ENCODE measurements at places on chromosomes 3 and 15. TPM values are rescaled to one million over a fixed set of nuclear protein-coding genes. Genes with fewer than 3 reads are reported as not detected.
A peak's percentile ranks its signal among the peaks of the same experiment; 100 is the strongest.

- DNase-seq = peak; percentile 81
These were observed at the start of gene CD96 for GRCh38 chr3:111541911-111542483. CD96 (plus strand) TSS chr3:111542197; CDS start chr3:111542249, 52 bp downstream.

DNA sequence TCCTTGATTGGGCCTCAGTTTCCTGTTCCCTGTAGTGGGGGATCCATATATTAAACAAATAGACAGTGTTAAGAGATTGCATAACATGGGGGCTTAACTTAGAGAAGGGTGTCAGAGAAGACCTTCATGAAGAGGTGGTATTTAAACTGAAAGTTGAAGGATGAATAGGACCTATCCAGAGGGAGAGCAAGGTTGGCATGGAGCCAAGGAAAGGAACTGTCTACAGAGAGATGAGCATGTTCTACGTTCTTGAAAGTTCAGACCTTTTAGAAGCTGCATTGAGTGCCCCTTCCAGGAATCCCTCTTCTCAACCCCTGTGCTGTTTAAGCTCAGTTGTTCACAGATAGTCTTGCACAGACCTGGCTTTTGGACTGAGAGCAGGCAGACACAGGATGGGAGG, 2.4 kb downstream of the HTD2 start:
- DNase-seq = no peak

GRCh38 chr3:133058243-133058642, 20.1 kb downstream of the TMEM108 start:
- no peak for DNase-seq

DNA sequence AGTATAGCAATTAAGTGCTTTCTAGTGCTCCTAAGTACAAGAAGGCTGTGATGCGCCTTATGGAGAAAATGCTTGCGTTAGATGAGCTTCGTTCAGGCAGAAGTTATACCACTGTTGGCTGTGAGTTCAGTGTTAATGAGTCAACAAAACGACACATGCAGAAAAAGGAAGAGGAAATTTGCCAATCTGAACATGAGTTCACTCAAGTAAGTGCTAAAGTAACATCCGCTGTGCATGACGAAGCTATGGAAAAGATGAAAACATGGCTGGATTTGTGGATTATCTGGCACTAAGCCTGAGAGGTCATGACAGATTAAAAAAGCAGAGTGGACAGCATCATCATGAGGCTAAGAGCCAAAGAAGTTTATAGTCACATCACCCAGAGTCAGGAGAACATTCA, 36.9 kb downstream of the SH3BP5 start:
- DNase-seq = no peak

Gene RASL12
- not detected for total RNA-seq

Gene LOXL1
- 1.9 TPM for total RNA-seq

Data from activated T-cell treated with anti-CD3 and anti-CD28 coated beads, Interleukin-2, amount 50 U/mL, for 72 hours (primary cell).